ENCODE measurements at places on chromosomes 12 and 14.
A peak's percentile ranks its signal among the peaks of the same experiment; 100 is the strongest.

GRCh38 chr14:72582582-72582981, 311.3 kb downstream of the DPF3 start:
- no peak for DNase-seq

- DNase-seq = no peak
Observed at GRCh38 chr12:114799574-114800487, 115.9 kb upstream of the TBX3 start.

- no peak for DNase-seq
Observed at GRCh38 chr12:111214401-111214800, 154.5 kb downstream of the PHETA1 start.

GRCh38 chr14:101082436-101083384, 179.2 kb upstream of the RTL1 start:
- no peak for DNase-seq

GRCh38 chr12:6268484-6269157, 41.9 kb upstream of the PLEKHG6 start:
- no peak for DNase-seq

DNA sequence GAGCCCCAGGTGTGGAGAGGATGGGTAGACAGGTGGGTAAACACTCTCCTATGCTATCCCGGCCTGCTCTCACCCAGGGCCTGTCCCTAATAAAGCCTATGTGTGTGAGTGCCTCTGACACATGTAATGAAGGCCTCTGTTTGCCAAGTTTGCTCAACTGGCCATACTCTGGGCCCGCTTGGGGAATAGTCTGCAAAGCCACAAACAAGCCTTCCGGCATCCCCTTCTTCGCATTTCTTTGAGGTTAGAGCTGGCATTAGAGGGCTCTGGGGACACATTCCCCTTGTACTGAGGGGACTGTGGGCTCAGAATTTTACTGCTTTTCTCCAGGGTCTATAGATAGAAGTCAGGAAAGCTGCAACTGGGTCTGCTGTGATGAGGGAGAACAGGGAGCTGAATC, 240.5 kb downstream of the C12orf75 start:
- peak; percentile 22 for DNase-seq

GRCh38 chr14:22870811-22871223, 723 bp upstream of the LRP10 start:
- DNase-seq = no peak

DNA sequence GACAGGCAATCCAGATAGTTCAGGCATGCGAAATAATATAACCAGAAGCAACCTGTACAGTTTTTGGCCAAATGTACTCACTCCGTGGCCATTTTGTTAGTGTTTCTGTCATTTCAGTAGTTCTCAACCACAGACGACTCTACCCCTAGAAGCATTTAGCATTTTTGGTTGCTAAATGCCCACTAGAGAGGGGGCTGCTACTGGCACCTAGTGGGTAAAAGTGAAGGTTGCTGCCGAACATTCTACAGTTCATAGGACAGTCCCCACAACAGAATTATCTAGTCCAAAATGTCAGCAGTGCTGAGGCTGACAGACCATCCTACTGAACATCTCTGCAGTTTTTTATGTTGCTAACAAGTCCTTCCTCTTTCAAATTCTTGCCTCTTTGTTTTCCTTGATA, 107.4 kb downstream of the TSHR start:
- no peak for DNase-seq

GRCh38 chr14:31950764-31951637, 126.1 kb upstream of the ARHGAP5 start:
- no peak for DNase-seq

GRCh38 chr12:54526812-54527630, 22.4 kb upstream of the PDE1B start:
- peak; percentile 5 for DNase-seq

- DNase-seq = no peak
Observed at GRCh38 chr14:22549324-22549962, 39.6 kb downstream of the DAD1 start.

GRCh38 chr12:133235401-133236112, at the start of gene ANHX:
Gene ANHX, minus strand, starts transcription at chr12:133235877. Its CDS starts 1,521 bp downstream, at chr12:133234356.
- DNase-seq = no peak

- DNase-seq = no peak
Observed at GRCh38 chr12:65907513-65907912, 83.2 kb downstream of the HMGA2 start.

DNA sequence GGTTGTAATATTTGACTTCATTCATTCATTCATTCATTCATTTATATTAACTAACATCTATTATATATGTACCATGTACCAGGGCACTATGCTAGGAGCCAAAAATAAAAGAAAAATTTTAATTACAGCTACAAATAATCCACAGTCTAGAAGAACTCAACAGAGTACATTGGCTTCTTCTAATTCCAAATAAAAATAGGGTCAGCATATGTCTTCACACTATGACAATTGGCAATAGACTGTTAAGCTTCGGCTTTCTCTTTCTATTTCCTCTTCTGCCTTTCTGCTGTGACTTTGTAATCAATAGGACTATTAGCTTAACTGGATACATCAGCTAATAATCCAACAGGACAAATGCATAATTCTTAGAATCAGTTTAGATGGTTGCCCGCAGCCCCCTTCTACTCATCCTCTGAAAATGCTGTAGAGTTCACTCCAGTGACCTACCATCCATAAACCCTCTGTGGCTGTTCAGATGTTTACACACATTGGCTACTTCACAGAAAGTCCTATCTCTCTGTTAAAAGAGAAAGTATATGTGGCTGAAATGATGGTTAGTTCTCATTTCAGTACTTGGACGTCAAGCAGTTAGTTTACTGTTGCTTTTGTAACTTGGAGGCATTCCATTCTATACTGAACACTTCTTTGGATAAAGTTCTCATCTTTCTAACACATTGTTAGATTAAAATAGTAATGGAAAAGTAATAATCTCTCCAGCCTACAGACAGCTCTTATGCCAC, 445.5 kb upstream of the GARIN6 start:
- DNase-seq = no peak

DNA sequence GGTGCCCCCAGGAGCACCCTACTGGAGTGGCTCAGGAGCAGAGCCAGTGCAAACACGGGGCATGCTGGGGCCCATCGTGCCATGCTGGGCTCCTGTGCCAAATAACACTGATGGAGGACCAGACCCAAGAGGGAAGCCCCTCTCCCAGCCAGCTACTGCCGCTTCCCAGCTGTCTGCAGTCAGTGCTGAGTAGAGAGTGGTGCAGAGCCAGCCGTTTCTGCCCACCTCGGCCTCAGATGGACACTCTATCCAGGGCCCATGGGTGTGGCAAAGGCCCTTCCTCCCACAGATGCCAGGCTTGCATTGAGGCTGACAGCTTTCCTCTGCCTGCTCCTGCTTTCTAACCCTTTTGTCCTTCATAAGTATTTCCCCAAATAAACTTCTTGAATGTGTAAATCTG, 13.2 kb downstream of the CLBA1 start:
- DNase-seq = peak; percentile 21

GRCh38 chr12:118136559-118137003, 657 bp downstream of the PEBP1 start:
- DNase-seq = no peak

DNA sequence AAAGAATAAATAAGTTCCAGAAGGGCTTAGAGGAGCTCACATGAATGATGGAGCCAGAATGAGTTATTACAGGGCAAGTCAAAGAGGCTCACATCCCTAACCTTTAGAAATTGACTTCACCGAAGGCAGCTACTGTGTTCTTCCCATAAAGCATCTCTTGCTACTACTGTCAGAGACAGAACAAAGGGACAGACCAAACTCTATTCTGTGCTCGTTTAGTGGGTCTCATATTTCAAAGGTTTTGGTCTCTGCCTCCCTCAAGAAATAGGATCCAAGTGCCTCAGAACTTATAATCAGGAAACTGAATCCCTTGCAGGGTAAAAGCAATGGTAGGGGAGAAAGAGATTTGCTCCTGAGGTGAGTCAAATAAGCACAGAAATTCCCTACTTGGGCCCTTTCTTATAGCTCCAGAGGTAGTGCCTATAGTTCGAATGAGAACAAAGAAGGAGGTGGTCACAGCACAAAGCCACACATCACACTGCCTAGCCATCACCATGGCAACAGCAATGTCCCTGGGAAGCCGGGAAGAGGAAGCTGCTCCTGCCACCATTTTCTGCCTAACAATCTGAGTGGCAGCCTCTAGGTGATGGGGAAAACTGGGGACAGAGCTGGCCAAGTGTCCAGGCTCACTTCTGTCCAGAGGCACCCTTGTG, 294.9 kb downstream of the FOXN3 start:
- DNase-seq = no peak

GRCh38 chr12:53179687-53180219, 769 bp upstream of the ZNF740 start:
- DNase-seq = no peak

DNA sequence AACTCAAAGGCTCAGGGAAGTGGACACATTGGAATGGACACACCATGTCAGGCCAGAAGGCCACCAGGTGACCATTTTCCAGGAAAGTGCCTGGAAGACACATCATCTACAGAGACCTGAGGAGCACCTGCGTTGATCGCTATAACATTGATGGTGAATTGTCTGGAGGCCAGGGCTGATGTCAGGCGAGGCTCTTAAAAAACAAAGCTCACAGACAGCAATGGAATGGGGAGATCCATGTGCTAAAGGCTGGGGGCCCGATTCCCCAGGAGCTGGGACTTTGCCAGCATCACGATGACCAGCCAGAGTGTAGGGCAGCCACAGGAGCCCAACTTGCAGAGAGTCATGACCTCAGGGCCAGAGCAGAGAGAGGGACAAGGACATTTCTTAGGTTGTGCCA, 30.3 kb downstream of the DIO3 start:
- no peak for DNase-seq

- DNase-seq = no peak
Observed at GRCh38 chr12:47686645-47687240, 19.1 kb downstream of the RPAP3 start.

- no peak for DNase-seq
Observed at GRCh38 chr12:57756406-57757341, 1.8 kb downstream of the MARCHF9 start.

GRCh38 chr12:118503476-118503875, 127.1 kb downstream of the SUDS3 start:
- no peak for DNase-seq

DNA sequence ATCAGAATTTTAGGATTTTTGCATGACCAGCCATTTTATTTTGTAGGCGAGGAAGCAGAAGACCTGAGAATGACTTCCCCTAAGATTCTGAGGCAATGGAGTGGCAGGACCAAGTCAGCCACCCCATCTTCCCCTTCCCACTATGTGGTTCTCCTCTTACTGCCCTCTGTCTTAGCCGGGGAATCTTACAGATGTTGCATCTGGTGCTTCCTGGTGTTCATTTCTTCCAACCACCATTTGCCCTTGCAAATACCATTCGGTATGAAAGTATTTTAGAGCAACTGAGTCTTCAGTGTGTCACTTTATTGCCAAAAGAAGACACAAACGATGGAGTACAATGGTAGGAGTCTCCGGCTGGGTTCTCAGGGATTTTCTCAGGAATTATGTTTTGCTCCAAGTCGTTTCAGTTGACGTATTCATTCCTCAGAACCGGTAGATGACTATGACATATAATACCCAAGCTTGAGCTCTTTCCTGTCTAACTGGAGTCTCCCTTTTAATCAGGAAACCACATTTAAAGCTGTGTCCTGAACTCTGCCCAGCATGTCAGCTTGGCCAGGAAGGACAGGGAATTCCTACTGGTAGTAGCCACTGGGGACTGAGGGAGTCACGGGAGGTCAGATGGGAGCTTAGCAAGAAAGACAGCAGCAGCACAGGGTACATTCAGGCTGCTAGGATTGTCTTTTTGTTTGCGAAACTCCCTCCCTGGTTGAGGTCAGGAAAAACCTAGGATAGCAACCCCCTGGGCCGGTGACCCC, 87.0 kb downstream of the SAMD4A start:
- DNase-seq = no peak

DNA sequence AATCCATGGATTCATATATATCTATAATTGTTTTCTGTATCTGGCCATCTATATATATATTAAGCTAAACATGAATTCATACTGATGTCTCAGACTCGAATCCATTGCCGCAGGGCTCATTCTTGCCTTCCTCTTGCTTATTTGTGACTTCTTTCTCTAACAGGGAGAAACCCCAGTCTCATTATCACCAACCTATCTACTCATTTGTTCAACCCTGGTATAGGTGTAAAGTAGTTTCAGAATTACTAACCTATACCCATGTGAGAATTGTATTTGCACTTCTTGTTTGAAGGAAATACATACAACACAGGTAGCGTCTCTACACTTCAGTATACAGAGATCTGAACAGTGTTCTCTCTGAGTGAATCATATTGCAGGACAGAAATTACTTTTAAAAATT, 77.7 kb downstream of the PTPN11 start:
- DNase-seq = no peak

DNA sequence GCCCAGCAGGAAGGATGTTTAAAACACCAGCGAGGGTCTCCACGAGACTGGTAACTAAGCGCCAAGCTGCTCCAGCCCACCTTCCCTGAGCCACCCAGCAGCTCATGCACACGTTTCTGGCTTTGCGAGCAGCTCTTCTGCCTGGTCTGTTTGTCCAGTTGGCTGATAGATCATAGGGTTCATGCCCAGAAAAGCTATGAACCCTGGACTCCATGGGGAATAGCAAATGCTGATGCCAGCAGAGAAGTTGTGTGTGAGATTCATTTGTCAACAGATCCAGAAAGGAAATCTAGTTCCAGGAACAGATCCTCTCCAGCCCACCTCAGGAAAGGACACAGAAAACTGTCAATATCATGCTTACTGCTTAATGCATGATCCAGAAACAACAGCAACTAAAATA, 28.2 kb upstream of the RIMBP2 start:
- no peak for DNase-seq

DNA sequence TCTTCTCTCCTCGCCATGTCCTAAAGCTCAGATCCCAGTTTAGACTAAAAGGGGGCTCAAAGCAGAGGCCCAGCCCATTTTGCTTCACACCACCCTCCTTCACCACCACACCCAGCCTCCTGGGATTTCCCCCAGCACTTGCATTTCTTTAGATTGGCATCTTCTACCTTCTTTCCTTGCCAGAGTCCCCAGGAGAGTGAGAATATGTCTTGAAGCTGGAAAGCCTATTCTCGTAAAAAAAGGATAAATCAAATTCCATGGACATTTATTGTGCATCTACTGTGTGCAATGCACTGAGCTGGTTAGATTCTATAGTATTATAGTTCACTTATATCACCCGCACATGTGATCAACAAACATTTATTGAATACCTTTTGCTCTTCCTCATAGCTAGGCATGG, 10.2 kb downstream of the FBXW8 start:
- no peak for DNase-seq

DNA sequence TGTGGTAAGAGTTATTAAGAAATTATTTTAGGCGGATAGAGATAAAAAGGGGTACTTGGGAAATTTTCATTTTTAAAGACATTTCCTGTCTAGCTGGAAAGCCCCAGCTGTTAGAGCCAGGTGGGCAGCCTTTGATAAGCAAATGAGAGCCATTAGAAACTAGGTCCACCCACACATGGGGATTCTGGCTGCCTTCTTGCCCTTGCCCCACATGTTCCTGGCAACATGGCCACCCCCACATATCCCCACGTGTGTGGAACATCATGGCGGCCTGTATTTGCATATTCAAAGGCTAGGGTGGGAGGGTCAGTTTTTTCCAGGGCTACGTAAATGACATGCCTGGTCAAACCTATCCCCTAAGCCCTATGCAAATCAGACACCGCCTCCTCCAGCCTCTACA, 1382.1 kb downstream of the AACS start:
- DNase-seq = no peak

All from NCI-H2029 (cell line).